ENCODE measurements at places on chromosomes 4 and X.

DNA sequence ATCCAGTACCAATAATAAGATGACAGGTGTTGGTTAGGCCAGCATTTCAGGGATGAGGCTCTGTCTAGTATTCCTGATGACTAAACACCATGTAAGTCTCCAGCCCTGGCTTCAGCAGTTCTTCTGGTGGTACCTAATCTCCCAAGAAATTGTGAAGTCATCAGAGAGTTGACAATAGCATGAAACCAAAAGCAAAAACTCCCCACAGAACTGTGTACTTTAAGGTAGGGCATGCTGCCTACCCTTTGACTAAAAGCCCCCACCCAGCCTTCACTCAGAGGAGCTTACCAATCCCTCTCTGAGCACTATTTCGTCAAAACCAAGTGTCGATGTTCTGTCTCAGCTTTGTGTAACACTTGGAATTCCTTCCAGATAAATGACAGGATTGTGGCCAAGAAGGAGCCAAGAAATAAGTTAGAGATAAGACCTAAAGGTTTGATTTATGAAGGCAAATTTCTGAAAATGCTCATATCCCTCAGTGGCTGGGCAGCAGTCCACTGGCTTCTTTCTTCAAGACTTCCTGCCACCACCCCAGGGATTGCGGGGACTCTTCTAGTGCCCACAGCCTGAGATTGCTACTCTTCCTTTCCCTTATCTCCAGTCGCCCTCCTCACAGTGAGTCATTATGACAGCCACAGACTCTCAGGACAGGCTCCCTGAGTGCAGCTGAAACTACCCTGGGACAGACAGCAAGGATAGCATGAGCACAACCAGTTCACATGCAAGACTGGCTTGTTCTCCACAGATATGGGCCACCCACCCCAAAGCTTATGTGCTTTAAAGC is 67.3 kb upstream of the LHFPL1 start:
- DNase-seq: no peak

GRCh38 chrX:104921584-104922205 is 298.8 kb downstream of the TEX13A start:
- DNase-seq: no peak

GRCh38 chr4:183173580-183174526 is 74.8 kb downstream of the WWC2 start:
- DNase-seq: no peak

GRCh38 chrX:42237956-42238355 is 314.6 kb upstream of the CASK start:
- DNase-seq: no peak

DNA sequence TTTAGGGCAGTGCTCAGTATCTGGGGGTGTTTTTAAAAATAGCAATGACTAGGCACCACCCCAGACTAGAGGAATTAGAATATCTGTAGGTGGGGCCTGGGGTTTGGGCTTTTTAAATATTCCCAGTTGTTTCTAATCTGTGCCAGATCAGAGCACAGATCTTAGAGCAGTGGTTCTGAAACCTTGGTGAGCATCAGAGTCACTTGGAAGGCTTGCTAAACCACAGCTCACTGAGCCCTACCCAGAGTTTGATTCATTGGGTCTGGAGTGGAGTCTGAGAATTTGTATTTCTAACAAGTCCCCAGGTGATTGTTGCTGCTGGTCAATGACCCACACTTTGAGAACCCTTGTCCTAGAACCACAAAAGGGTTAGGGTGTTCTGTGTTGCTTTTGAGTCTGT is 16.7 kb downstream of the HADH start:
- DNase-seq: no peak

DNA sequence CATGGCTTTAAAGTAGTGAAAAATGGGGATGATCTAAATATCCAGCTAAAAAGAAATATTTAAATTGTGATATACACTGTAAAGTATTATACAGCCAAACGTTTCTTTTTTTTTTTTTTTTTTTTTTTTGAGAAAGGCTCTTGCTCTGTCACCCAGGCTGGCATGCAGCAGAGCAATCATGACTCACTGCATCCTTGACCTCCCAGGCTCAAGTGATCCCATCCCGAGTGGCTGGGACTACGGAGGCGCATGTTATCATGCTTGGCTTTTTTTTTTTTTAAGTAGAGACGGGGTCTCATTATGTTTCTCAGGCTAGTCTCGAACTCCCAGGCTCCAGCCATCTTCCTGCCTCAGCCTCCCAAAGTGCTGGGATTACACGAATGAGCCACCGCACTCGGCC is 17.1 kb downstream of the SMIM14 start:
- no peak for DNase-seq

DNA sequence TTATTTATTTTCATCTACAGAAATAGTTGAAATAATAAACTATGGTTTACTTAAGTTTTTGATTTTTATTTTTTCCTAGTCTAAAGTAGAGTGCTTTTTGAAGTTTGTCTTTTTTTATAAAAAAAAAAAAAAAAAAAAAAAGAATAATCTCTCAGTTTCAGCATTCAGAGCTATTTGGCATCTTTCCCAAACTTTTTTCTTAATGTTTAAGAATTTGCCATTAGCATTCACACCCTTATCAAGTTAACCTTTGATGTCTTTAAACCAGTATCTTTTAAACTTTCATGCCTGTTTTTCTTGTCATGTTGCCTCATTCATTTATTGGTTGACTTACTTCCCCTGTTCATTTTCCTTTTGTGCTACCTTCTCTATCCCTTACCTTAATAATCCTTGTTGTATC is 60.9 kb upstream of the FHDC1 start:
- DNase-seq: no peak

- DNase-seq: no peak
Observed at GRCh38 chr4:137226900-137227299, 305.4 kb downstream of the PCDH18 start.

GRCh38 chr4:5894266-5894665 is 1.4 kb upstream of the CRMP1 start:
- no peak for DNase-seq

- no peak for DNase-seq
Observed at GRCh38 chr4:99578714-99579113, 4.1 kb downstream of the MTTP start.

GRCh38 chr4:7571701-7572100 is 137.0 kb upstream of the PSAPL1 start:
- DNase-seq: no peak

DNA sequence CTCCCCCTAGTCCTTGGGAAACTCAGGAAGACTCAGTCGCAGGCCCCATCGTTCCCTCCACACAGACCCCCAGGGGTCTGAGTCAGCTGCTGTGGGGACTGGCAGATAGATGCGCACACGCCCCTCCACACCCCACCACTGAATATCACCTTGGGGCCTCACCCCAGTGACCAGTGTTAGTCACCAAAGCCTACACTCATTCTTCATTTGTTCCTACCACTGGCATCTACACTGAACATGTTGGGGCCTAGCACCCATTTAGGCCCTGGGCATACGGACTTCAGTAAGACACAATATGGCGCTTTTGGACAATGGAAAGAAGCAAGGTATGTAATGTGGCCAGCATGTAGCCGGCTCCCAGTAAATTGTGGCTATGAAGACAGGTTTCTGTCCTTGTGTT is 154.1 kb upstream of the PJA1 start:
- DNase-seq: no peak

- no peak for DNase-seq
Observed at GRCh38 chrX:19178402-19178801, 56.1 kb upstream of the ADGRG2 start.

DNA sequence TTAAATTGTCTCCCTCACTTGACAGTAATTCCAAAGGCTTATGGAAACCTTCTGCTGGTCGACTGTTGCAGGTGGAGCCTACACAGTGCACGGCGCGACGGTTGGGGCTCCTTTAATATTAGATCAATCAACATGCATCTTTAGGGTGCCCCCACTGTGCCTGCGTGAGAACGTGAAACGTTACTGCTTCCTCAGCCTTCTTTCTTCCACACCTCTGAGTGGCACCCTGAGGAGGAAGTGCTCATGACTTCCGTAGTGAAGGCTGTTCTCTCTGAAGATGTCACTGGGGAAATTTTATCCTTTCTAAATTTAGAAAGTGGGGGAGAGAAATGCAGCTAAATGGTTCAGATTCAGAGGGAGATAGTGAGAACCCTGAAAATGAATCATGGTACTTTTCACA is 184.0 kb upstream of the ZFP42 start:
- DNase-seq: no peak

GRCh38 chrX:53188763-53189162 is 36.2 kb downstream of the KDM5C start:
- DNase-seq: no peak

- DNase-seq: no peak
Observed at GRCh38 chrX:20654596-20655106, 387.9 kb upstream of the RPS6KA3 start.

GRCh38 chr4:96448315-96448872 is 608.5 kb downstream of the PDHA2 start:
- no peak for DNase-seq

DNA sequence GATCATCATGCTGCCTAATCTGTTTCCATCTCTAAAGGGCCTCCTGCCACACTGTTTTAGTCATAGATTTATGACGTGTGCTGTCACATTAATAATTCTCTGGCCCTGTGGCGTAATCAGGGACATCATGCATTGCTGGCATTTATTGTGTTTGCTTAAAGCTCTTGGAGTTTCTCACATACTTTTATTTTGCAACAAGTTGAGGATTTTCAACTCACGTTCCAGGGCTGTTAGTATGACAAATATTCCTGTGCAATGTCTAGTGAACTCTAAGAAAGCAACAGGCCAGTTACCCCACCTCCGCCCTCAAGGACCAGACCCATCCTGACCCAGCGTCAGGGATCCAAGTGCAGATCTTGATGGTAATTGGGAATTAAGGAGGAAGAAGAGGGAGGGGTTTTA is 7.8 kb upstream of the PIGA start:
- no peak for DNase-seq

- no peak for DNase-seq
Observed at GRCh38 chr4:47557255-47557654, 72.2 kb downstream of the ATP10D start.

GRCh38 chrX:9730752-9731151 is 34.9 kb downstream of the GPR143 start:
- no peak for DNase-seq

DNA sequence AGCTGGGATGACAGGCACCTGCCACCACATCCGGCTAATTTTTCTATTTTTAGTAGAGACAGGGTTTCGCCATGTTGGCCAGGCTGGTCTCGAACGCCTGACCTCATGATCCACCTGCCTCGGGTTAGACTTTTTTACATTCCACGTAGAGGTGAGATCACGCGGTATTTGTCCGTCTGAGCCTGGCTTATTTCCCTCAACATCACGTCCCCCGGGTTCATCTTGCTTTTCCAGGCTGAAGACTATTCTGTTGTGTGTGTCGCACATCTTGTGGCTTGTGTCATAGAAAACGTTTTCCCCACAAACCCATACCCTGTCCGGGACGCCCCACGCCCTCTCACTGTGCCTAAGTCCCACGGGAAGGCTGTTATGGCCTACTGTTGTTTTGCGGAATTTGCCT is 185.3 kb downstream of the CRLF2 start:
- no peak for DNase-seq

GRCh38 chr4:124887739-124888138 is 175.2 kb upstream of the ANKRD50 start:
- DNase-seq: no peak

GRCh38 chr4:70915036-70915815 is 13.1 kb downstream of the MOB1B start:
- DNase-seq: no peak

- DNase-seq: peak; percentile 9
Observed at GRCh38 chr4:47032405-47033106, 1.2 kb downstream of the GABRB1 start.

GRCh38 chr4:94961420-94961819 is 203.7 kb downstream of the BMPR1B start:
- DNase-seq: no peak

DNA sequence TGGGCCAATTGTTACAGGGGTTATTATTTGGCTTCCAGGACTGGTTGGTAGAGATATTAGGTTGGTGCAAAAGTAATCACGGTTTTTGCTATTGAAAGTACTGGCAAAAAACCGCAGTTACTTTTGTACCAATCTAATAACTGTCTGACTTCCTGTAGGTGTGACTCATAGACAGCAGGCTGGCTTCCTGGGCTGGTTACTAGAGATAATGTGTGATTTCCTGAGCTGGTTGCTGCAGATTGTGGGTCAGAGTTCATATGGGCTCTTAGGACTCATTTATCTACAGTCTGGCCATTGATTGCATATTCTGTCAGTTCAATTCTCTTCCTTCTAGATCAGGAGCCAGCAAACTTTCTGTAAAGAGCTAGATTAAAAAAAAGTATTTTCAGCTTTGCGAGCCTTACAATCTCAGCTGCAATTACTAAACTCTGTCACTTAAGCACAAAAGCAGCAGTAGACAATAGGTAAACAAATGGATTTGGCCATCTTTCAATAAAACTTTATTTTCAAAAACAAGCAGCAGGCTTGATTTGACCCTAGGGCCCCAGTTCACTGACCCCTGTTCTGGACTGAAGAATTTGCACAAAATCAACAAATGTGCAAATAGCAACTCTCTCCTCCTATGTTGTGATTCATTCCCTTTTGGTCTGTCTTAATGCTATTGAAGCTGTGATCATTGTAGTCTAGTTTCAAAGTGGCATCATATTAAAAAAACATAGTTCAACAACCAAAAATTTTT is 50.8 kb upstream of the BOD1L1 start:
- no peak for DNase-seq

Measured in NCI-H1930 (cell line).